ENCODE measurements at places on chromosomes 3 and 15. TPM values are rescaled to one million over a fixed set of nuclear protein-coding genes. Genes with fewer than 3 reads are reported as not detected.
A peak's percentile ranks its signal among the peaks of the same experiment; 100 is the strongest.

DNA sequence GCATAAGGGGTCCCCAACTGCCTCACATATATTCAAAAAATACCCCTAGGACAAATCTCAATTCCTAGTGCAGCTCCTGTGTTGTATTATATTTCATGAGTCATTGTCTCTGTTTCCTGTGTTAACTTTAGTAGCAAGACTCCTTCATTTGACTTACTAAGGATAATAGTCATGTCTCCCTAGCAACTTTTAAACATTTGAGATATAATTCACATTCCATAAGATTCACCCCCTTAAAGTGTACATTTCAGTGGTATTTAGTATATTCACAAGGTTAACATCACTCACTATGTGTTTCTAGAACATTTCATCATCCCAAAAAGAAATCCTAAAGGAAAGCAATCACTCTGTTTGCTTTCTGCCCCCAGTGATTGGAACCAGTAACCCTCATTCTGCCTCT is 121.3 kb upstream of the WNT7A start:
- no peaks in the 10 kb centered on the region for H3K27me3 ChIP-seq
- H3K27ac ChIP-seq = no peak overlapping the region
- H3K4me3 ChIP-seq = no peak overlapping the region
- H3K4me1 ChIP-seq = no peaks in the 10 kb centered on the region
- H3K36me3 ChIP-seq = no peaks in the 10 kb centered on the region

GRCh38 chr15:101427606-101428487 is 61.7 kb downstream of the PCSK6 start:
- no peak overlapping the region for H3K27ac ChIP-seq
- H3K4me3 ChIP-seq = no peak overlapping the region
- no peaks in the 10 kb centered on the region for H3K4me1 ChIP-seq
- H3K36me3 ChIP-seq = no peaks in the 10 kb centered on the region
- peaks cover 11% of the 10 kb centered on the region for H3K27me3 ChIP-seq

The TMEM40 gene
- total RNA-seq = not detected

The RBP2 gene
- total RNA-seq = not detected

The CCRL2 gene
- 0.28 TPM for total RNA-seq

The TM4SF4 gene
- total RNA-seq = 1.6 TPM

The CCDC71 gene
- total RNA-seq = 28.3 TPM

The LIPC gene
- not detected for total RNA-seq

DNA sequence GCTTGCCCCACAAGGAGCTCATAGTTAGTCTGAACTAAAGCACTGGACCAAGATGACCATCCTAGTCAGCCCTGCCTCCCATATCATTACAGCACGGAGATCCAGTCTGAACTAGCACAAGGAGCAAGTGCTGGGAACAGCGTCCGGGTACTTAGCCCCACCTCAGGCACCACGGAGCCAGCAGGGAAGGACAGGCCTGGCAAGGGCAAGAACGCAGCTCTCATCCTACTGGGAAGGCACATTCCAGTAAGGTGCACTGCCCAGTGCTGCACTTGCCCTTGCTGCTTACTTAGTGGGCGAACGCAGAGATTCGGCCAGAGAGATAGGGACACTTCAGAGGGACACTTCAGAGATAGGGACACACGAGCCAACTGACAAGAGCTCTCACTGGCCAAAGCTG is 27.6 kb downstream of the SEC61A1 start:
- no peak for DNase-seq
- H3K27me3 ChIP-seq = no peaks in the 10 kb centered on the region
- no peak overlapping the region for H3K4me3 ChIP-seq
- peak overlapping the region; percentile 59 for H3K27ac ChIP-seq

- H3K27me3 ChIP-seq = no peaks in the 10 kb centered on the region
- H3K4me3 ChIP-seq = no peak overlapping the region
- H3K27ac ChIP-seq = no peak overlapping the region
These were observed 209.2 kb upstream of the NR2F2 start for GRCh38 chr15:96121086-96121920.

DNA sequence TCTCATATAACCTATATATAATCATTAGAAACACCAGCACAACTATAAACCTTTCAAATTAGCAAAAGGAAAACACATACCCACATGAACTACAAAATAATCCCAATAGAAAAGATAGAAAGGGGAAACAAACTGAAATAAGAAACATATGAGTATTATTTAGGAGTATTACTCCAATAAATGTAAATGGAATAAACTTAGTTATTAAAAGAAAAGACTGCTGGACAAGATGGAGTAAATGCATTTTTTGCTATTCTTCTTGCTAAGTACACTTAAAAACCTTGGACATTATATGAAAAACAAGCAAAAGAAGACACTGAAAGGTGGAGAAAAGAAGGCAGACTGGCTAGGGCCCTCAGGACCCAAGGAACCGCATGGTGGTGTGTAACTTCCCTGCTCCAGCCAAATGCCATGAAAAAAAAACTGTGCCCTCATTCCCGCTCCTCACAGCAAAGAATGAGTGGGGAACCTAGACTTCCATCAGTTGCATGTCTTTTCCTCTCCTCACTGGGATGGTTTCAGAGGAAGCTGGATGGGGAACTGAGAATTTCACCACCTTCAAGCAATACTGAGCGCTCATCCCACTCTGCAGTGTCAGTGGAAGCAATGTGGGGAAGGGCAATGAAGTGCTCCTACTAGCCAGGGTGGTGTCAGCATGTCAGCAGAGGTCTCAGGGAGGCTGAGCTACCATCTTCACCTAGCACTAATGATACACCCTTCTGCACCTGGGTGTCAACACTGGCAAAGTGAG is 43.7 kb upstream of the ADAMTS17 start:
- H3K27ac ChIP-seq = no peak overlapping the region
- H3K4me3 ChIP-seq = no peak overlapping the region
- no peak for DNase-seq
- H3K36me3 ChIP-seq = no peaks in the 10 kb centered on the region
- H3K4me1 ChIP-seq = no peaks in the 10 kb centered on the region
- no peaks in the 10 kb centered on the region for H3K27me3 ChIP-seq

All from IMR-90 (cell line).